ENCODE measurements at places on chromosomes 4 and X.
A peak's percentile ranks its signal among the peaks of the same experiment; 100 is the strongest.

DNA sequence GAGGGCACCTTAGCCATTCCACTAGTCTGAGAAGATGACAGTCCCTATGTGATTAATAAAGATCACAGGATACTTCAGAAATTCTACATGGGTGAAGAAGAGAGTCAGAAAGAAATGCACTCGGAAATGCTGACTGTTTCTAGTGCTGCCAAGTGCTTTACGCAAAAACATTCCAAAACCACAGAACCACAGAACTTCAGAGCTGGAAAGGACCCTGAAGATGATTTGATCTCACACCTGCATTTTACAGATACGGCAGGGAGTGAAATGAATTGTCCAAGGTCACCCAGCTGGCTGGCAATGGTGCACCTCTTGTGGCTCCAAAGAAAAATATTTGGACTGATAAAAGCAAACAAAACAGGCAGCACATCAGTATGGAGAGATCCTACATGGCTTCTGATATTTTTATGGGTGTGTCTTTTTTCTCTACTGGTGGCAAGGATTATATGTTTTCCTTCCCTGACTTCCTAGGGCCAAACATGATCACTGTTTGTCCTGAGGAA is 115.9 kb downstream of the MAML3 start:
- peak; percentile 10 for DNase-seq

- peak; percentile 33 for DNase-seq
These were observed 52.8 kb upstream of the ANKRD17 start for GRCh38 chr4:73311428-73311827.

DNA sequence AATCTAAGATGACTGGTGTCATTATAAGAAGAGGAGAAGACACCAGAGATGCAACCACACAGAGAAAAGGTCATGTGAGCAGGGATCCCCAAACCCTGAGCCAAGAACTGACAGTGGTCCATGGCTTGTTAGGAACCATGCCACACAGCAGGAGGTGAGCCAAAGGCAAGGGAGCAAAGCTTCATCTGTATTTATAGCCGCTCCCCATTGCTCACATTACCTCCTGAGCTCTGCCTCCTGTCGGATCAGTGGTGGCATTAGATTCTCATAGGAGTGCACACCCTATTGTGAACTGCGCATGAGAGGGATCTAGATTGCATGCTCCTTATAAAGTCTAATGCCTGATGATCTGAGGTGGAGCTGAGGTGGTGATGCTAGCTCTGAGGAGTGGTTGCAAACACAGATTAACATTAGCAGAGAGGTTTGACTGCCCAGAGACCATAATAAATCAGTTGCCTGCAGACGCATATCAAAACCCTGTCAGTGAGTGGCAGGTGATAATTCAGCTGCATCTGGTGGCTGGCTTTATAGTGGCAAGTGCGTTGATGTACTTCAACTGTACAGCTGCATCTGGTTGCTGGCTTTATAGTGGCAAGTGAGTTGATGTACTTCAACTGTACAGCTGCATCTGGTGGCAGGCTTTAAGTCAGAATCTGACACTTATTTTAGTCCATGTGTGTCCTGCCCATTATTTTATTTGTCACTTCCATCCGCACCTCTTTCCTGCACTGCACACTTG is 19.8 kb upstream of the CXCL2 start:
- no peak for DNase-seq

- DNase-seq = no peak
These were observed 35.6 kb downstream of the PKD2 start for GRCh38 chr4:88043001-88043400.

- no peak for DNase-seq
These were observed 20.7 kb upstream of the ZNF185 start for GRCh38 chrX:152876931-152877840.

- DNase-seq = no peak
These were observed 24.0 kb downstream of the ARSJ start for GRCh38 chr4:113955411-113955810.

DNA sequence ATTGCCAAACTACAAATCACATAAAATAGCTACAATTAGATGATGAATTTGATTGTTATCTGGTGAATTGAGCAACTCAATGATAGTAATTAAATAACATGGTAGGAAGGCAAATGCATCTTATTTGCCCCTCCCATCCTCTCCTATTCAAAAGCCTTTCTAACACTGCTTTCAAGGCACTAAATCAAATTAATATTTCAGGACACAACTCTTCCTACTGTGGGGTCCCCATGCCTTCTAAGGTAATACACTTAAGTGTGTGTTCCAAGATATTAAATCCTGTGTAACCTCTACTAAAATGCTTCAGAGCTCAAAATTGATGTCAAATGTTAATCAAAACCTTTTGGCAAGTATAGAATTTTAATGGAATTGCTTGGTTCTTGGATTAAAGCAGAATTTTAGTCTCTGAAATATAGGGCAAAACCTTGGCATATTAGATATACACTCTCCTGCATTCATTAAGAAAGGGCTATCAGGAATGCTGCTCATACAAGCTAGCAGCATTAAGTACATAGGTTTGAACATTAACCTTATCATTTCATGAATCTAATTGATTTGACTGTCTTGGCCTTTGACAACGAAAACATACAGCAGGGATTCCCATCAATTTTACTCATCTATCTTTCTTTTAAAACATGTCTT is 371.8 kb upstream of the GALNTL6 start:
- DNase-seq = no peak

- peak; percentile 44 for DNase-seq
These were observed 9.3 kb downstream of the PAGE4 start for GRCh38 chrX:49838374-49838773.

DNA sequence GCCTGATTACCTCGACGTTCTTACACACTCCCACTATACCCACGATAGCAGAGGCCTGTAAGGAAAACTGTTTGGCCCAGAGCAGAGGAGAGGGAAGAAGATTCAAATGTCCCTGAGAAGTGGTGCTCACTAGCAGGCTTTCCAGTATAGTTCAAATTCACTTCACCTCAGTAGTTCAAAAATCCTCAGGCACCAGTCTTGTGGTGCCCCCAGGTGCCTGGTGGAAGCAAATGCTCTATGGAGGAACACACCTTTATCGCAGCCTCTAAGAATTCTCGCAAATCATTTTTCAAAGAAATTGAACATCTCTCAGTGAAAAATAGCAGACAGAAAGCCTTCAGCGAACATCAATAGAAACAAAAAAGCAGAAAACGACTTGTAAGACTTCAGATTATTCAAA is 12.2 kb upstream of the MTMR1 start:
- no peak for DNase-seq

- no peak for DNase-seq
These were observed 5.0 kb downstream of the ARMCX5 start for GRCh38 chrX:102604327-102604726.

DNA sequence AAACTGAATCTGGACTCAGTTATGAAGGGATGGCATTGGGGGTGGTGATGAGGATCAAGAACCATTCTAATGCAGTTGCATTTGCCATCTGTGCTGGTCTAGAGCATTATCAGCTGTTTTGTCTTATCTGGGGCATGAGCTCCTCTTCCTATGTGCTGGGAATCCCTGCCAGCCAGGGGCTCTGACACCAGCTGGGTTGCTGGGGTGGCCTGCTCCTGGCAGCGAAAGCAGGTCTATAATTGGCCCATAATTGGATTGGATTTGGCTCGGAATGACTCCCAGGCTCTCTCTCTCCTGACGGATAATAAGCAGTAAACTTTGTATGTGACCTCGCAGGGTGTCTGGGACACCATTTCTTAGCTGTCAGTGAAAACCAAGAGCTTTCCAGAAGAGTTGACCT is 34.1 kb downstream of the SMPX start:
- no peak for DNase-seq

GRCh38 chrX:154333837-154334271 is 38.3 kb downstream of the TKTL1 start:
- DNase-seq = no peak

DNA sequence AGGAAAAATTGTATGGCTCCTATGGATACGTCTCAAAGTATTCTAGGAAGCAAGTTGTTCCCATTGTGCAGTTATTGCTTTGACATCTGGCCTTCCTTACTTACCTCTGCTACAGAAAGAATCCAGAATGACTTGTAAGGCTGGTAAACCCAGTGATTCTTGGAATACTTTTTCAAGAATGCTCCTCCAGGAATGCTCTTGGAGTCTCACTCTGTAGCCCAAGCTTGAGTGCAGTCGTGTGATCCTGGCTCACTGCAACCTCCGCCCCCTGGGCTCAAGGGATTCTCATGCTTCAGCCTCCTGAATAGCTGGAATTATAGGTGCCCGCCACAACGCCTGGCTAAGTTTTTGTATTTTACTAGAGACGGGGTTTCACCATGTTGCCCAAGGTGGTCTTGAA is 38.1 kb downstream of the GAB1 start:
- DNase-seq = no peak

DNA sequence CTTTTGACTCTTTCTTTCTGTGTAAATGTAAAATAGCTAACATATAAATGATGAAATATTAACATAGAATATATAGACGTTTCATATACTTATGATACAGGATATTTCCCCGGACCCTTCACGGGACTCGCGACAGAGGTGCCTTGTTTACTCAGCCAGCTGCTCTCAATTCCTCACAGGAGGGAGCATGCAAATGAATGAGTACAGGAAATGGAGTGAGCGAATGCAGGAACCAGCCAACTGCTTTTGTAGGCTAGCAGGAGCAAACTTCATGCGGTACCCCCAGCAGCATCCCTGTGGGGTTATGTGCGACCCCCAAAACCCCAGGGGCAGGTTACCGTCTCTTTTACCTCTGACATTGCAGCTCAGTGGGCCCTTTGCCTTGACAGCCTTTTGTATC is 110.3 kb upstream of the PDHA2 start:
- no peak for DNase-seq

DNA sequence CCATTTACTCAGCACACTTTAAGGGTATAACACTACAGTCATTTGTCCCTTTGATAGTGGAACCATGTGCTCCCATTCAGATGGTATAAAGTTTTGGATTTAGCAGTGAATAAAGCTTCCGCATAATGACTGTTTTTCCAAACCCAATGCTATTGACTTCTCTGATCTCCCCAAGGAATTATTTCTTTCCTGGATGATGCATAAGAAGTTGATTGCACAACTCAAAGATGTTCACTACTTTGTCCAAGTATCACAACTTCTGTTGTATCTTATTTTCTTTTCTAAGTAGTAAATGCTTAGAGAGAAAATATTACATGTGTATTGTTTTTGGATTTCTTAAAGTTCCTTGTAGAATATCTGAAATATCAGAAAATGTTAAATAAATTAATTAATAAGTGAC is 300.2 kb downstream of the GPM6A start:
- no peak for DNase-seq

- no peak for DNase-seq
These were observed 543.1 kb downstream of the TRIML1 start for GRCh38 chr4:188682321-188682720.

GRCh38 chr4:123449362-123449761 is 52.8 kb downstream of the SPRY1 start:
- no peak for DNase-seq

DNA sequence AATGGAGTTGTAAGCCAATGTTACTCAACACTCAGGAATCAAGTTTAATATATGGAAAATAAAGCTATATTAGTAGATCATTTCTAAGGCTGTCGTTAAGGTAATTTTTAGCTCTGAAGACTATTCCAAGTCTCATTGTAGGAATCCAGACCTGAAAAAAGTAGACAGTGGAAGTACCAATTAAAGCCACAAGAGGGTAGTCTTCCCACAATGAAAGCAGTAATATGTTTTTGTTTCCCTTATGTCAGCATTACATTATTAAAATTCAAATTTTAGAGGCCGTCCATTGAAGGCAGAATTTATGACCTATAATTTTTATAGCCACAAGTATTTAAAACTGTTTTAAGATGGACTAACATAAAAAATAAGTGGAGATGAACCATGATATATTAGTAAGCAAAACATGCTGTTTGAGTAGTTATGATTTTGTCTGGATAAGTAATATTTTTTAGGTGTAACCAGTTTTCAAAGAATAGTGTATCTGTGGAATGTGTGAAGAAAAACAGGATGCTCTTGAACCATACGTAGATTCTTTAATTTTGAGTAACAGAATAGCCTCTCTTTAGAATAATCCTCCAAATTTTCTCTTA is 372.6 kb upstream of the TECRL start:
- DNase-seq = peak; percentile 24

DNA sequence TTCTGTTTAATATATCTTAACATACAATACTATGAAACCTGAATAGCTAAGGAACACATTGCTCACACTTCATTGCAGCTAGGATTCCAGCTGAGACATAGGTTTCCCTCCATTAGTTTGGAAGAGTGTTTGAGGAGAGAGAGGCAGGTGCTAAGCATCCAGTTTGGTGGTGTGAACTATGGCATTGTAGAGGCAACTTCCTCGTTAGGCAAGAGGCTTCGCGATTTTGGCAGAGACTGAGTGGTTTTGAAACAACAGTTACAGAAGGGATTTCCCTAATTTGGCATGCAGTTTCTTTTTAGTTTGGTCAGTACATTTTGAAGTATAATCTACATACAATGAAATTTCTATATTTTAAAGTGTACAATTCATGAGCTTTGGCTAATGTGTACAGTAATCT is 117.1 kb upstream of the BMP3 start:
- DNase-seq = no peak

GRCh38 chr4:176444741-176445140 is 125.0 kb downstream of the SPCS3 start:
- DNase-seq = peak; percentile 10

DNA sequence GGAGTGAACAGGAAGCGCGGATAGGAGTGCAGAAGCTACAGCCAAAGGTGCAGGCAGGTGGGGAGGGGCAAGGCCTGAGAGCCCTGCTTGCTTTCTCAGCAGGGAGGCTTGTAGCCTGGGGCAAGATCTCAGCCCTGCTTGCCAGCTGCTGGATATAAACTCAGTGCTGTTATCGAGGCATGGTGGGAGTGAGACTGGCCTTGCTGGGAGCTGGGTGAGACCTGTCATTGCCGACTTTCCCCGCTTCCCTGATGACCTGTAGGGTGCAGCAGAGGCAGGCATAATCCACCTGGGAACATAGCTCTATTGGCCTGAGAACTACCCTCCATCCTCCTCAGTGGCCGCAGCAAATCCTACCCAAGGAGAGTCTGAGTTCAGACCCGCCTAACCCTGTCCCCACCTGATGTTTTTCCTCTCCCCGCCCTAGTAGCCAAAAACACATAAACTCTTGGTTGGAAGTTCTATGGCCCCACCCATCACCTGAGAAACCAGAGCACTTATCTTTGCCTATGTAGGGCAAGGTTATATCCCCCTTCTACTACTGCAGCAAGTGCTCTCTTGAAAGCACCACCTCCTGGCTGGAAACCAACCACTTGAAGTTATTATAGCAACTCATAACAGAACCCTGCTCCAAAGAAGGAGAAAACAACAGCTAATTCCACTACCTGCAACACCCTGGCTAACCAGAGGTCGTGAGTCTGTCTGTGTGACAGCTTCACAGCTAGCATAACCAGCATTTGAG is 80.7 kb downstream of the FHIP1A start:
- DNase-seq = no peak

DNA sequence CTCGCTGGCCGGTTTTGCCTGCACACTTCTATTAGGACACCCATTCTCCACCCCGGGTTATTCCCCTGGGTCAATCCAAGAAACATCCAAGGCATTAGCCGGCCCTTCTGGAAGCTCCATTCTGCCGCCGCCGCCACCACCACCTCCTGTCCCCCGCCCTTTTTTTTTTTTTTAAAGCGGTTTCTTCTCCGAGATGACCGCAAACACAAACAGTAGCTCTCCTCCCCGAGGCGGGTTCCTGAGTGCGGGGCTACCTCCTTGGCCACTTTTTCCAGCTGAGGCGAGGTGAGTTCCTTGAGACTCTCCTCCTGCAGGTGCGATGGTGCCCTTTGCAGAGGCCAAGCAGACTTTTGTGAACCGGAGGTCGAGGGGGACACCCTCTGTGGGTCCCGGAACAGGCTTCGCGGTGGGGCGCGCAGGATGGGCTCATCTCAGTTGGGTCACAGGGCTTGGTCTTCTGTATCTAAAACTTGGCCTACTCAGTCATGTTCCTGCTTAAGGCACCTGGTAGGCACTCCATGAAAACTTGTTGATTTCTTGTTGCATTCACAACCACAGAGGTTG is 930 bp downstream of the NWD2 start:
- no peak for DNase-seq
